Aortic smooth muscle cell (primary cell): ENCODE measurements at places on chromosomes 7 and 10. TPM values are rescaled to one million over a fixed set of nuclear protein-coding genes. Genes with fewer than 3 reads are reported as not detected.

The ACTL6B gene
- total RNA-seq = not detected in 2 replicates

The HMX3 gene
- total RNA-seq = not detected in 2 replicates

The TMEM270 gene
- not detected in 2 replicates for total RNA-seq

The AKR1C4 gene
- not detected in 2 replicates for total RNA-seq

The CLEC2L gene
- total RNA-seq = not detected in 2 replicates

The ALDH18A1 gene
- 105 and 132 TPM in 2 replicates for total RNA-seq

The TCERG1L gene
- total RNA-seq = not detected in 2 replicates

The SLC18A3 gene
- total RNA-seq = not detected in 2 replicates

The ODAD2 gene
- total RNA-seq = 0.40 and 0.68 TPM in 2 replicates

The FKBP6 gene
- total RNA-seq = not detected in 2 replicates

The PVRIG gene
- total RNA-seq = not detected in 2 replicates

The SFTPD gene
- total RNA-seq = not detected in 2 replicates

The NEUROD6 gene
- total RNA-seq = not detected in 2 replicates

The LRMDA gene
- 4.6 and 7.8 TPM in 2 replicates for total RNA-seq

The GRID1 gene
- total RNA-seq = 0.06 TPM in 1 of 2 replicates, not detected in the other

The CUBN gene
- total RNA-seq = 2.2 and 2.4 TPM in 2 replicates

The MOGAT3 gene
- total RNA-seq = not detected in 2 replicates

The C7orf57 gene
- total RNA-seq = under 0.01 TPM in 1 of 2 replicates, not detected in the other

The RHOBTB1 gene
- total RNA-seq = 9.4 and 13.8 TPM in 2 replicates

The FAM204A gene
- 47.2 and 80.8 TPM in 2 replicates for total RNA-seq

The LEP gene
- total RNA-seq = not detected in 2 replicates

The GRM3 gene
- not detected in 2 replicates for total RNA-seq

The SPDYE2 gene
- not detected in 2 replicates for total RNA-seq
